Mesothelial cell of epicardium (in vitro differentiated cells): ENCODE measurements at places on chromosomes 5 and 9.

- no peaks in the 10 kb centered on the region for H3K27me3 ChIP-seq
- peaks cover 21% of the 10 kb centered on the region for H3K36me3 ChIP-seq
- H3K4me3 ChIP-seq = no peak overlapping the region
- DNase-seq = no peak
- H3K4me1 ChIP-seq = no peaks in the 10 kb centered on the region
- no peak overlapping the region for H3K27ac ChIP-seq
Measured at GRCh38 chr5:80713631-80714030, 58.8 kb upstream of the DHFR start.

DNA sequence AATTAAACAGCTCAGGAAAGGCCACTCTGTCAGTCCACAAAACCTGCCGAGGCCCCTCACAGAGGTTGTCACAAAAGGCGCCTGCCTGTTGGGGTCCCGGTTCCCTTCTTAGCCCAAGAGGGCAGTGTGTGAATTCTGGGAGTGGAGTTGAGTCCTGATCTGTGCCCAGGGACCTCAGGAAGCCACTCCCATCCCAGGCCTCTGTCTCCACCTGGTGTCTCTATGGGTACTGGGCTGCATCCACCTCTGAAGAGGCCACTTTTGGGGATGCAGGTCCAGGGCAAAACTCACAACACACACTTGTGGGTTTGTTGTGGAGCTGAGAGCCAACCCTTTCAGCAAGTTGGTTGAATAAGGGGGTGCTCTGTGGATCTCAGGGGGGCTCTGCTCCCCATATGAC is 74.3 kb upstream of the STXBP1 start:
- H3K4me1 ChIP-seq = peaks cover 18% of the 10 kb centered on the region
- no peak overlapping the region for H3K4me3 ChIP-seq
- DNase-seq = no peak
- no peak overlapping the region for H3K27ac ChIP-seq

DNA sequence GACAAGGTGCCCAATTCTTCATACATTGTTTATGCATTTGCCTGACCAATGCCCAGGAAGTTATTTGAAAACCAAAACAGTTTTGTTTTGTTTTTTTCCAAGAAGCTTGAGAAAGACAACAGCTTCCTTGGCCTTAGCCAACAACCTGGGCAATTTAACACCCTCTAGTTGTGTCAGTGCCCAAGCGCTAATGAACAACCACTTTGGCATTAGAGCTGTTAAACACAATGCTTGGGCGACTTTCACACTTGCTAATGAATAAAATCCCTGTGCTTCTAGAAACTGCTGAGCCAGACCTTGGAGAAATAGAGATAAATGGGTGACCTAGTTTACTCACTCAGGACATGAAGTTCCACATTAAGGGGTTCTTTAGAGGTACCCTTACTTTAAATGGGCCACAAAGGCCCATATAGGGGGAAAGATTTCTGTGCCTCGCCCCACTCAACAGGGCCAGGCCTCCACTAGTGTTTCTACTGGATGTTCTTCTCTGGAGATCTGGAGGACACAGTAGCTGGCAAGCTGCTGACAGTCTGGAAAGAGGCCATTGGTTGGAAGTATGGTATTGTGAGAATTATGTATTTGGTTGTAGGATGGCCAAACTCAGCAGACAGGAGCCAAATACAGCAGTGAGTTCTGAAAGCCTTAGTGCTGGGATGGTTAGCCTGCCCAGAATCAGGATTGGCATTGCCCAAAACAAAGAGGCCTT is 179.8 kb downstream of the DOCK8 start:
- H3K27ac ChIP-seq = no peak overlapping the region
- no peak for DNase-seq
- no peaks in the 10 kb centered on the region for H3K36me3 ChIP-seq
- H3K4me3 ChIP-seq = no peak overlapping the region

GRCh38 chr5:84364043-84364442 is 20.6 kb downstream of the EDIL3 start:
- no peaks in the 10 kb centered on the region for H3K4me1 ChIP-seq
- H3K4me3 ChIP-seq = no peak overlapping the region
- DNase-seq = no peak
- peaks cover 5% of the 10 kb centered on the region for H3K36me3 ChIP-seq
- no peaks in the 10 kb centered on the region for H3K27me3 ChIP-seq

- DNase-seq = no peak
- no peak overlapping the region for H3K27ac ChIP-seq
- peaks cover 4% of the 10 kb centered on the region for H3K36me3 ChIP-seq
- H3K4me3 ChIP-seq = no peak overlapping the region
- H3K4me1 ChIP-seq = no peaks in the 10 kb centered on the region
Measured at GRCh38 chr9:5910413-5911057, 19.8 kb downstream of the MLANA start.

GRCh38 chr9:133529457-133529856 is 4.7 kb upstream of the MYMK start:
- no peaks in the 10 kb centered on the region for H3K27me3 ChIP-seq
- H3K27ac ChIP-seq = no peak overlapping the region
- DNase-seq = no peak
- H3K4me1 ChIP-seq = peaks cover 62% of the 10 kb centered on the region
- no peak overlapping the region for H3K4me3 ChIP-seq

- H3K4me3 ChIP-seq = no peak overlapping the region
- H3K27ac ChIP-seq = no peak overlapping the region
- H3K27me3 ChIP-seq = no peaks in the 10 kb centered on the region
- H3K4me1 ChIP-seq = no peaks in the 10 kb centered on the region
- peaks cover 12% of the 10 kb centered on the region for H3K36me3 ChIP-seq
- DNase-seq = no peak
Measured at GRCh38 chr5:110751902-110752762, 13.3 kb downstream of the SLC25A46 start.

DNA sequence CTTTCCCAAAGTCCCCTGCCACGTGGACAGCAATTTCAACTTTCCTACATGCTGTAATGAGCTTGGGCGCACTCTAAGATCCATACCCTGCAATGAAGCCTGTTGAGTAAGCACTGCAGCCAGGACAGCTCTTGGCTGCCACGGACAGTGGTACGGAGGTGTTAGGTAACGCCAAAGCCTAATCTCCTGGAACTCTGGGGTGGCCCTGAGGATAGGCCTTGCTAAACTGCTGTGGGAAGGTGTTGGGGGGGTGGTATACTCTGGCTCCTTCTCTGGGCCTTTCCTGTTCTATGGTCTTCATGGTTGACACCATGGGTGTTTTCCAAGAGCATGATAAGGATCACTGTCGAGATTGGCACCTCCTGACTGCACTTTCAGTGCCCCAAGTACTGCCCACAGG is 66.4 kb upstream of the PITX1 start:
- DNase-seq = no peak
- H3K36me3 ChIP-seq = no peaks in the 10 kb centered on the region
- no peak overlapping the region for H3K27ac ChIP-seq
- H3K4me3 ChIP-seq = no peak overlapping the region

DNA sequence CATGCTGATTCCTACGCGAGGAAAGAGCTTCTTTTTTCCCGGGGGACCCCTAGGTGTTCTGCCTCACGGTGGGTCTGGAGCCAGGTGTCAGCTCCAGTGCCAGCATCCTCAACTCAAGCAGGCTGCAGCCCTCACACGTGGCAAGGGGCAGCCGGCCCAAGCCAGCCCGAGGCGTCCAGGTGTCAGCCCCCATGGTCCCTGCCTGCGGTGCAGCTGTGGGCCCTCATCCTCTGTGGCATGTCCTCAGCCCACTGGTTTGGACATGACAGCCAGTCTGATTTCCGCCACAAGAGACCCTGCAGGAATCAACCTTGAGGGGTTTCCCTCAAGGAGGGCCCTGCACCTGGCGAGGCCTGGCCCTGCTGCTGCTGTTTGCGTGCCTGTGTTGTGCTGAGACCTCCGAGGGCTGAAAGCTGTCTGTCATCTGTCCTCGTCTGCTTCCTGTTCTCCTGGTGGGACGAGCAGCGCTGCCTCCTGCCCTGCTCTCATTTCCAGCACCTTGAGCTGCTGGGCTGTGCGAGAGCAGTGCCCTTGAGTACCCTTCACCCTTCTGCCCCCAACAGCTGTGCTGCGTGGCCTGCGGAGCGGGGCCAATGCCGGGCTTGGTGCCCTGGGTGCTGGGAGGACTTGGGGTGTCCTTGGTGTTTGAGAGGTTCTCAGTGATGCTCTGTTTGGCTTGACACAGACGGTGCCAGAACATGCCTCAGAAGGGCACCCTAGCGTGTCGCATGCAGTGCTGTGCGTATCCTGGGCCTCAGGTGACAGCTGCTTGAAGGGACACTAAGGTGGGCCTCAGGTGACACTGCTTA is 137.6 kb downstream of the CACNA1B start:
- peaks cover 18% of the 10 kb centered on the region for H3K27me3 ChIP-seq
- H3K27ac ChIP-seq = no peak overlapping the region
- no peak for DNase-seq
- no peak overlapping the region for H3K4me3 ChIP-seq
- no peaks in the 10 kb centered on the region for H3K4me1 ChIP-seq
- no peaks in the 10 kb centered on the region for H3K36me3 ChIP-seq

DNA sequence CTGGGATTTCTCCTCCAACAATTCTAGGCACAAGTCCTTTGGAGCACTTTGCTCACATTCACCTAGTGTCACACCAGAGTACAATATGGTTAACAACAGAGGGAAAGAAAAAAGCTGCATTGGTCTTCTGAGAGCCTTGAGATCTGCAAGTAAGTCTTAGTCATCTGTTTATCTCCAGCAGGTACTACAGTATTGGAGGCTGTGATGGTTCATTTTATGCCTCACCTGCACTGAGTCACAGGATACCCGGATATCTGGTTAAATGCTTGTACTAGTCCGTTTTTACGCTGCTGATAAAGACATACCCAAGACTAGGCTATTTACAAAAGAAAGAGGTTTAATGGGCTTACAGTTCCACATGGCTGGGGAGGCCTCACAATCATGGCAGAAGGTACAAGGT is 525.0 kb downstream of the NR2F1-AS1 start:
- H3K36me3 ChIP-seq = no peaks in the 10 kb centered on the region
- DNase-seq = no peak
- no peak overlapping the region for H3K27ac ChIP-seq

DNA sequence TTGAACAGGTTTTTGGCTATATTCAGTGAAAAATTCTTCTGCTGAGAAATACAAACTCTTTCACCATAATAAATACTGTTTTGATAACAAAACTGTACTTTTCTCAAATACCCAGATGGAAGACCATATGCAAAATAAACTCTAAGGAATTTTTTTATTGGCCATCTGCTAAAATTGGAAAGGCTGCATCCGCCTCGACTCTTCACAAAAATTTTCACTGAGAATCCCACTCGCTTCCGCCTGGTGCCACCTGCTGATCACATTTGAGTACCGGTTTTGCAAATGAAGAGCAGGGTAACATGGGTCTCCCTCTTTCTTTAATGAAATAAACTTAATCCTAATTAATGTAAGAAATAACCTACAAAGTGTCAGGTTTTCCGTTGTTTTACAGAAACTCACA is 76.4 kb downstream of the TTLL11 start:
- H3K36me3 ChIP-seq = no peaks in the 10 kb centered on the region
- H3K4me3 ChIP-seq = no peak overlapping the region
- H3K27me3 ChIP-seq = peaks cover 15% of the 10 kb centered on the region
- H3K27ac ChIP-seq = no peak overlapping the region
- H3K4me1 ChIP-seq = no peaks in the 10 kb centered on the region

- no peak for DNase-seq
- H3K27ac ChIP-seq = no peak overlapping the region
- H3K4me3 ChIP-seq = no peak overlapping the region
- no peaks in the 10 kb centered on the region for H3K27me3 ChIP-seq
Measured at GRCh38 chr5:171882118-171882517, 96.5 kb downstream of the SMIM23 start.

DNA sequence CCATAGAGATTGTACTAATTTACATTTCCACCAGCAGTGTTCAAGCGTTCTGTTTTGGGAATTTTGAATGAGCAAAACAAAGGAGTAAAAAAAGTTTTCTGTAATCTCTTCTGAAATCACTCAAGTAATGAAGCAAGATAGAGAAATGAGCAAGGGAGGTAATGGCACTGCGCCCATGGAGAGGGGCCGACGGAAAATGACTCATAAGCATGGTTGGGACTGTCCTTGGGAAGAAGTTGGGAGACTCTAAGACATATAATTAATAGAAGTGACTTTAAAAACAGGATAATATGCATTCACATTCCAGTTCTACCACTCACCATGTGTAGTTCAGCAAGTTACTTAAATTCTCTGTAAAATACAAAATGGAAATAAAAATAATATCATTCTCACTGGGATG is 62.5 kb upstream of the C5orf46 start:
- H3K27ac ChIP-seq = no peak overlapping the region
- H3K36me3 ChIP-seq = peaks cover 18% of the 10 kb centered on the region
- H3K4me3 ChIP-seq = no peak overlapping the region
- H3K27me3 ChIP-seq = no peaks in the 10 kb centered on the region
- no peak for DNase-seq

- DNase-seq = no peak
- no peaks in the 10 kb centered on the region for H3K27me3 ChIP-seq
- no peak overlapping the region for H3K4me3 ChIP-seq
- no peak overlapping the region for H3K27ac ChIP-seq
- H3K4me1 ChIP-seq = peaks cover 51% of the 10 kb centered on the region
- H3K36me3 ChIP-seq = no peaks in the 10 kb centered on the region
Measured at GRCh38 chr9:112753725-112754124, 3.2 kb downstream of the SNX30 start.

- no peaks in the 10 kb centered on the region for H3K27me3 ChIP-seq
- H3K36me3 ChIP-seq = peaks cover 5% of the 10 kb centered on the region
- DNase-seq = peak; percentile 73
- H3K4me1 ChIP-seq = peaks cover 10% of the 10 kb centered on the region
- H3K27ac ChIP-seq = no peak overlapping the region
- H3K4me3 ChIP-seq = no peak overlapping the region
Measured at GRCh38 chr9:127869310-127870152, 7.9 kb downstream of the AK1 start.

- no peaks in the 10 kb centered on the region for H3K36me3 ChIP-seq
- no peak for DNase-seq
- H3K4me1 ChIP-seq = peaks cover 2% of the 10 kb centered on the region
- no peak overlapping the region for H3K4me3 ChIP-seq
Measured at GRCh38 chr5:154412316-154412715, 33.5 kb upstream of the SAP30L start.

GRCh38 chr9:89619424-89620138 is 14.8 kb downstream of the GADD45G start:
- no peak for DNase-seq
- no peak overlapping the region for H3K27ac ChIP-seq
- H3K36me3 ChIP-seq = no peaks in the 10 kb centered on the region

- DNase-seq = no peak
- no peak overlapping the region for H3K4me3 ChIP-seq
- H3K4me1 ChIP-seq = peaks cover 17% of the 10 kb centered on the region
- H3K27ac ChIP-seq = no peak overlapping the region
- no peaks in the 10 kb centered on the region for H3K36me3 ChIP-seq
- peaks cover 79% of the 10 kb centered on the region for H3K27me3 ChIP-seq
Measured at GRCh38 chr5:135505973-135506372, 29.8 kb downstream of the NEUROG1 start.

- DNase-seq = no peak
- no peak overlapping the region for H3K4me3 ChIP-seq
- no peaks in the 10 kb centered on the region for H3K27me3 ChIP-seq
- no peak overlapping the region for H3K27ac ChIP-seq
- H3K36me3 ChIP-seq = peaks cover 3% of the 10 kb centered on the region
Measured at GRCh38 chr5:37771731-37772130, 68.1 kb downstream of the GDNF start.
